Esophagus muscularis mucosa (tissue), 4 donors: ENCODE measurements at places on chromosomes 3 and 15. TPM values are rescaled to one million over a fixed set of nuclear protein-coding genes. Genes with fewer than 3 reads are reported as not detected.
A peak's percentile ranks its signal among the peaks of the same experiment; 100 is the strongest.

DNA sequence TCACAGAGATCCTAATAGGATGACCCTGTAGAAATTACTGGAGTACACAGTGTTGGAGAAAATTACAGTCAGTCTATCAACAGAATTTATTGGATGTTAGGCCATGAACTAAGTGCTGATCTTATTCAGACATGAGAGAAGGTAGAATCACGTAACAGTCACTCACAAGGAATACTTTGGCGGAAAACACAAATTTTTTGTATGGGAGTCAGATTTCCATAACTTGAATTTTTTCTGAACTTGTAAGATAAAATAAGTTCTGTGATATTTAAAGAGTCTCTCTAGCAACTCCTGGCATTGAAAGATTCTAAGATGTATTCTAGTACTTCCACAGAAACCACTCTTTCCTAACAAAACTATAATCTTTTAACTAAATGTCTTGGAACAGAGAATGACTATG, 178.8 kb upstream of the MME start:
- no peak for DNase-seq
- no peaks in the 10 kb centered on the region for H3K27me3 ChIP-seq
- H3K4me3 ChIP-seq: no peak overlapping the region
- H3K36me3 ChIP-seq: no peaks in the 10 kb centered on the region
- H3K4me1 ChIP-seq: no peaks in the 10 kb centered on the region
- H3K27ac ChIP-seq: no peak overlapping the region

GRCh38 chr3:42440924-42441323, 30.5 kb upstream of the LYZL4 start:
- H3K36me3 ChIP-seq: no peaks in the 10 kb centered on the region
- no peak overlapping the region for H3K27ac ChIP-seq
- H3K27me3 ChIP-seq: no peaks in the 10 kb centered on the region
- H3K4me3 ChIP-seq: no peak overlapping the region
- DNase-seq: no peak

- no peak overlapping the region for H3K4me3 ChIP-seq
- no peaks in the 10 kb centered on the region for H3K4me1 ChIP-seq
- no peak for DNase-seq
- no peak overlapping the region for H3K27ac ChIP-seq
- H3K27me3 ChIP-seq: no peaks in the 10 kb centered on the region
Observed at GRCh38 chr3:157837336-157837735, 268.9 kb downstream of the SHOX2 start.

DNA sequence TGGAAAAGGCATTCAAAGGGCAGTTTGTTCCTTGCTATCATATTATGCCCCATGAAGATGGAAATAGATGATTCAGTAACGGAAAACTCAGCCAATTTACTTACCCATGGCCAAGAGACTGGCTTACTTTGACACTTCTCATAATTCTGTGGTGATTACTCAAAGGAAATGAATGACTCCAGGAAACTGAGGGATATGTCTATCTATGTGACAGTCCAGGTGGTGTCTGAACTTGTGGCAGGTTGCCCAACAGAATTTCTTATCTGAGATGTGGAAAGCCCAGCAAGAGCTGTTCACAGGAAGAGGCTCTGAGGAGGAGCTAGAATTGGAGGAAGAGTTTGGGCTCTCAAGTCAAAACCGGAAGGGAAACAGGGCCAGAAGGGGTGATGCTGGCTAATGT, 91.2 kb downstream of the KCNAB1 start:
- H3K4me1 ChIP-seq: peaks cover 9% of the 10 kb centered on the region
- H3K4me3 ChIP-seq: no peak overlapping the region
- H3K27me3 ChIP-seq: no peaks in the 10 kb centered on the region
- no peaks in the 10 kb centered on the region for H3K36me3 ChIP-seq
- DNase-seq: no peak
- no peak overlapping the region for H3K27ac ChIP-seq

- no peak overlapping the region for H3K4me3 ChIP-seq
- H3K27ac ChIP-seq: no peak overlapping the region
- H3K27me3 ChIP-seq: no peaks in the 10 kb centered on the region
- no peaks in the 10 kb centered on the region for H3K36me3 ChIP-seq
Observed at GRCh38 chr3:143595456-143596077, 252.7 kb downstream of the SLC9A9 start.

DNA sequence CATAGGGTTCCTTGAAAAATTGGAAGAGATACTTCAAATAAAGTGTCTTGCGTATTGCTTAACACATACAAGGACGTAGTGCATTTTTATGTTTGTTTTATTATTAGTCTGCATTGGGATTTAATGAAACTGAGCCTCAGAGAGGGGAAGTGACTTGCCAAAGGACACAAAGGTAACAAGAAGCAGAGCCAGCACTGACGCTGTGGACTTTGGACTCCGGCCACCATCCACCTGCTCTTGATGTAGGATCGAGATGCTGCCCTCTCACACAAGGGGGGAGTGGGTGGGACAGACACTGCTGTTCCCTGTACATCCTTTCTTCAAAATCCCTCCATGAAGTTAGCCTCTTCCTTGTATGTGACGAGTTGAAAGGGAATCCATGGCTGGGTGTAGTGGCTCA, 435.4 kb upstream of the RGMA start:
- no peaks in the 10 kb centered on the region for H3K36me3 ChIP-seq
- no peaks in the 10 kb centered on the region for H3K4me1 ChIP-seq

DNA sequence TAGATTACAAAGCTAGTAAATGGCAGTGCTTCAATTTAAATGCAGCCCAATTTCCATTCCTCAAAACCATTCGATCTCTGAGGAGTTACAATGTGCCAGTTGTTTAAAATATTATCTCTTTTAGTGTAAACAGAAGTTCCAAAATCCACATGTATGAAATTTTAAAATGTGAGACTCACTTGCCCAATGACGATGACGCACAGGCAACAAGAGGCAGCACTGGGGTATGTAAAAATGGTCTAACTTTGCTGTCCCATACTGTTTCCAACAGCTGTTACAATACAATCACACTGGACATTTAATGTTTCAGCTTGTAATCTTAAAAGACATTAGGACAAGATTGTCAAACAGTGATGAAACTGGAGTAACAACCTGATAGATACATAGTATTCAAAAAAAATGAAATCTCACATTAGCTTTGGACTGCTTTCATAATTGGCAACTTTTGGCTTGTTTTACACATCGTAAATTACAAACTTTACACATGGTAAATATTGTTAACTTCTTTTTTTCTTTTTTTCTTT, 12.2 kb downstream of the SLTM start:
- peaks cover 6% of the 10 kb centered on the region for H3K36me3 ChIP-seq
- H3K4me1 ChIP-seq: peaks cover 59% of the 10 kb centered on the region
- DNase-seq: no peak
- no peak overlapping the region for H3K27ac ChIP-seq
- H3K4me3 ChIP-seq: no peak overlapping the region
- no peaks in the 10 kb centered on the region for H3K27me3 ChIP-seq

DNA sequence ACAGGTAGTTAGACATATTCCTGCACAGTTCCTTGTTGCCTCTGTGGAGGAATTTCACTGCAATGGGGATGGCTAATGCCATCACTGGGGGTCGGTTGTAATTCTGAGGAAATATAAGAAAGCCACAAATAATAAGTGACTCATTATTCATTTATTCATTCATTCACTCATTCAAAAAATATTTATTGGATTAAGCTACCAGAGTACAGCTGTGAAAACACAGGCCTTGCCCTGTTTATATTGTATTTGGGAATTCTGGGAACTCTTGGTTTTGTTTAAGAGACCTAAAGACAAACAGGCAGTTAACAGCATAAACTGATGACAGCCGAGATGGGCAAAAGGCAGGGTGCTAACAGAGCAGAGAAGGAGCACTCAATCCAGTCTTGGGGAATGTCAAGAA, 23.6 kb downstream of the PTX3 start:
- H3K4me1 ChIP-seq: no peaks in the 10 kb centered on the region
- no peak for DNase-seq
- no peak overlapping the region for H3K27ac ChIP-seq

- no peaks in the 10 kb centered on the region for H3K27me3 ChIP-seq
- DNase-seq: no peak
- no peaks in the 10 kb centered on the region for H3K36me3 ChIP-seq
- H3K4me1 ChIP-seq: no peaks in the 10 kb centered on the region
- H3K27ac ChIP-seq: no peak overlapping the region
Observed at GRCh38 chr15:50071551-50072258, 47.3 kb downstream of the ATP8B4 start.

DNA sequence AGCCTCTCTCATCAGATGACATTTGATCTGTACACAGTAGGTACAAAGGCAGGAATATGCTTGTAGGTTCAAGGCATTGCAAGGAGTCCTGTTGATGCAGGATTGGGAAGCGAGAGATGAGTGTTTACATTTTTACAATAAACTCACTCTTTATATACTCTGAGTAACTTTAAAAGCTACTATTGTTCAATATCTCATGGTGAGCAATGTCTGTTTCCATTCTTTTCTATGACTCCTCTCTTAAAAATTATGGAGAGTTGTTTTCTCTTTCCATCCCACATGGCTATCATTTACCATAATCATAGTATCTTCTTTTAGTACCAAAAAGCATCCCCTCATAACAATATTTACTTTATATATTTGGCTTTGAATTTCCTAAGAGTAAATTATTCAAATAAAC, 314.0 kb upstream of the CDIN1 start:
- no peak overlapping the region for H3K4me3 ChIP-seq
- no peaks in the 10 kb centered on the region for H3K27me3 ChIP-seq
- H3K4me1 ChIP-seq: no peaks in the 10 kb centered on the region
- DNase-seq: no peak
- H3K36me3 ChIP-seq: no peaks in the 10 kb centered on the region

DNA sequence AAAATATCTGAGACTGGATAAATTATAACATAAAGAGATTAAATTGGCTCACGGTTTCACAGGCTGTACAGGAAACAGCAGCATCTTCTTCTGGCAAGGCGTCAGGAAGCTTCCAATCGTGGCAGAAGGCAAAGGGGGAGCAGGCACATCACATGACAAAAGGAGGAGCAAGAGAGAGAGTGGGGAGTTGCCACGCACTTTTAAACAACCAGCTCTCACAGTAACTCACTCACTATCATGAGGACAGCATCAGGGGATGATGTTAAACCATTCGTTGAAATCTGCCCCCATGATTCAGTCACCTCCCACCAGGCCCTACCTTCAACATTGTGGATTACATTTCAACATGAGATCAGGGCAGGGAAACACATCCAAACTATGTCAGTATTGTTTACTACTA, 114.5 kb upstream of the SPATA16 start:
- no peak for DNase-seq
- no peak overlapping the region for H3K4me3 ChIP-seq
- H3K27me3 ChIP-seq: no peaks in the 10 kb centered on the region
- no peaks in the 10 kb centered on the region for H3K36me3 ChIP-seq
- H3K27ac ChIP-seq: no peak overlapping the region
- no peaks in the 10 kb centered on the region for H3K4me1 ChIP-seq

DNA sequence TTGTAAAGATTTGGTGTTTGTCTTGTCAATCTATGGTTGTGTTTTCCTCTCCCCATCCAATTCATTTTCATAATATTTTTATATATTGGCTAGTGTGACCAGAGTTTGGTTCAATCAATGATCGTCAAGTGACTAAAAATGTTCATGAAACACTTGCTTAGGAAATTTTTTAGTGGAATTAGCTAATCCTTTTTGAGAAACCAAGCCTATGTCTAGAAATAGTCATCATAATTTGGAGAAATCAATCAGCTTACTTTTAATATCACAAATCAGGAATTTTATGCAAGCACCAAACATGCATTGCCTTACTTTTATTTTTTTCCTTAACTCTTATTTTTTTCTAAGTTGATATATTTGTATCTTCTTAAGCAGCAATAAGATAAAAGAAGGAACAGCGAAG, 403.1 kb upstream of the TBL1XR1 start:
- no peaks in the 10 kb centered on the region for H3K36me3 ChIP-seq
- DNase-seq: no peak
- H3K4me3 ChIP-seq: no peak overlapping the region

DNA sequence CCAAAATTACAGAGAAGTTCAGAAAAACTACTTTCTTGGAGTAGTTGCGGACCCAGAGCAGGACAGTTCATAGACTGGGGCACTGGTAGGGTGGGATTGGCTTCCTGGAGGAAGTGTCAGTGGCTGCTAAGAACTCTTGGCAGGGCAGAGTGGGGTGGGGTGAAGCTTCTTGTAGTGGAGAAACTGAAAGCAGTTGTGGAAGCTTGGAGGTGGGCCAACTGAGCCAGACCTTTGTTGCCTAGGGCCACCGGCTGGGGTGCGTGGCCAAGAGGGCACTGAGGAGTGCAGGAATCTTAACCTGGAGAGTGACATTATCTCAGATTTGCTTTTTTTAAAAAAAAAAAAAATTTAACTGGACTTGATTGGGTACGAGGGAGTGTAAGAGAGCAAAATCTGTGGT, 3.1 kb downstream of the KAT2B start:
- peak overlapping the region; percentile 26 for H3K4me3 ChIP-seq
- H3K27me3 ChIP-seq: no peaks in the 10 kb centered on the region
- peak; percentile 96 for DNase-seq
- peak overlapping the region; percentile 97 for H3K27ac ChIP-seq
- H3K4me1 ChIP-seq: peaks cover 76% of the 10 kb centered on the region

- H3K27ac ChIP-seq: no peak overlapping the region
- no peaks in the 10 kb centered on the region for H3K36me3 ChIP-seq
- peaks cover 11% of the 10 kb centered on the region for H3K4me1 ChIP-seq
Observed at GRCh38 chr15:35557544-35557943, 11.6 kb upstream of the DPH6 start.

Gene OR4F15
- not detected for total RNA-seq

Gene STAB1
- 116 TPM for total RNA-seq

Gene GREM1
- total RNA-seq: 46.1 TPM

Gene CATSPER2
- 2.1 TPM for total RNA-seq

Gene ITIH1
- not detected for total RNA-seq
